ENCODE measurements at places on chromosomes 3 and 15.
A peak's percentile ranks its signal among the peaks of the same experiment; 100 is the strongest.

- DNase-seq, result no peak
These were observed 2.0 kb downstream of the HHATL start for GRCh38 chr3:42700366-42701288.

DNA sequence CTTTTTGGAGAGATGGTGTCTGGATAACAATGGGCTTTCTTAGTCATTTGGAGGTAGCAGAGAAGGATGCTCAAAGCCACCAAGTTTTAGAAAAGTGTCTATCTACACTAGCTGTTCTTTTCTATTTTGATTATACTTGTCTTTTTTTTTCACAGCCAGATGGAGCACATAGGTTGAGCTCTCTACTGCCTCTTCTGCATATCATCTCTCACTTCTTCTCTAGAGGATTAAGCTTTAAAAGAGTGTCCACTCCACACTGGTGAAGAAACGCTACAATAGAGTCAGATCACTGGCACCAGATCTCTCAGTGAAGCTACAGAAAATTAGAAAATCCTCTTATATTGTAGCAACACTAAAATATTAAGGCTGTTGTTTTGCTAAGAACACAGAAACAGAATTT, 145.3 kb upstream of the MBNL1 start:
- peak; percentile 24 for DNase-seq

DNA sequence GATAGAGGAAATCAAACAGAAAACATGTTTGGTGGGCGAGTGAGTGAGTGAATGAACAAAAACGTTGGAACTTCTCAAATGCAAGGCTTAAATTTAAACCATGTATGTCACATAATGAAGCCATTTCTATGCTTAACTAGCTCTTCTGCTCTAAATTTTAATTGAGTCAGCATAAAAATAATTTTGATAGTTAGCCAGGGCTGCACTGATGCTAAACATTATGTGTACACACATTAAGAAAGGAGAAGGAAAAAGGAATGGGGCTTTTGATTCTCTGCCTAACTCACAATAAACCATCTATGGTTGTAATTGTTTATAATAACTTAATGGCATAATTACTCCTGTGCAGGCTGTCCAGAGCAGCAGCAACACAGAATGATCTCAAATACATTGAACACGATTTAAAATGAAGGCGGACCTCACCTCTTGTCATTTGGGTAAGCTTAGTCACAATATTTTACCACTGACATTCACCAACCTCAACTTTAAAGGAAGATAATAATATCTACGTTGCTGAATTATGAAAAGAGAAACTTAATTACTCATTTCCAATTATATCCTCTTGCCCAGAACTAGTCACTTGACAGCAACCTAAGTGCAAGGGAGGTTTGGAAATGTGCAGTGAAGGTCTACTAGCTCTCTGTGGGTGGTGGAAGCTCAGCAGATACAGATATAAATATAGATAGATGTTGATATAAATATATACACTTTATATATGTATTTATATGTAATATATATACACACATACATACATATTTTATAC, 318.4 kb upstream of the TRIM42 start:
- no peak for DNase-seq

DNA sequence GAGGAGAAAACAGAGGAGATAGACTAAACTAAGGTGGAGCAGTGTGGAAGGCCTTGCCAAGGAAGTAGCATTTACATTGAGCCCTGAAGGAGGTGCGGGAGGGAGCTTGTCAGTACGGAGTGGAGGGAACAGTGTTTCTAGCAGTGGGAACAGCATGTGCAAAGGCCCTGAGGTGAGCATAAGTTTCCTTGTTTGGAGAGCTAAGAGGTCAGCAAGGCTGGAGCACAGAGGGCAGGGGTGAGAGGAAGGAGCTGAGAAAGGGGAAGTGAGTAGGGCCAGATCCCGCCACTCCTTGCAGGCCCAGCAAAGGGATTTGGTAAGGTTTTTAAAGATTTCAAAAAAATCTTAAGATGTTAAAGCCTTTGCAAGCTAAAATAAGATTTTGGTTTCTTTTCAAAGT, 70.1 kb downstream of the HMCES start:
- no peak for DNase-seq

DNA sequence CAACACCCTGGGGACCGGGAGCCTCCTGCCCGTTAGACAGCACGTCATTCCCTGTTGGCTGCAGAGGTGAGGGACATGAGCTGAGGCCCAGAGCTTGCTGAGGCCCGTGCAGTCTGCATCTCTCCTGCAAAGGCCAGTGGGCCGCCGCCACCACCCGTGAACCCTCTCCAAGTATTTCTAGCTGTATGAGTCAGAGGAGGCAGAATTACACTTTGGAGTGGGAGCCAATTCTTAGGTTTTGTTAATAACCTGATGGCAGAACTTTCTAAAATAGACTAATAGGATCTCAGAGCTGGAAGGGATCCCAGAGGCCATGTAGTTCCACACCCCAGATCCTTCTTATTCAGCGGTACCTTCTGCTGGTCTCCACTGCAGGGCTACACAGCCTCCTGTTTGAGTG, 335.2 kb upstream of the CTDSPL start:
- no peak for DNase-seq

- DNase-seq, result no peak
These were observed 3.3 kb upstream of the MTHFS start for GRCh38 chr15:79900087-79900486.

GRCh38 chr3:48700731-48701405, 15.2 kb upstream of the NCKIPSD start:
- no peak for DNase-seq

- no peak for DNase-seq
These were observed 215.3 kb downstream of the MEIS2 start for GRCh38 chr15:36884936-36885635.

DNA sequence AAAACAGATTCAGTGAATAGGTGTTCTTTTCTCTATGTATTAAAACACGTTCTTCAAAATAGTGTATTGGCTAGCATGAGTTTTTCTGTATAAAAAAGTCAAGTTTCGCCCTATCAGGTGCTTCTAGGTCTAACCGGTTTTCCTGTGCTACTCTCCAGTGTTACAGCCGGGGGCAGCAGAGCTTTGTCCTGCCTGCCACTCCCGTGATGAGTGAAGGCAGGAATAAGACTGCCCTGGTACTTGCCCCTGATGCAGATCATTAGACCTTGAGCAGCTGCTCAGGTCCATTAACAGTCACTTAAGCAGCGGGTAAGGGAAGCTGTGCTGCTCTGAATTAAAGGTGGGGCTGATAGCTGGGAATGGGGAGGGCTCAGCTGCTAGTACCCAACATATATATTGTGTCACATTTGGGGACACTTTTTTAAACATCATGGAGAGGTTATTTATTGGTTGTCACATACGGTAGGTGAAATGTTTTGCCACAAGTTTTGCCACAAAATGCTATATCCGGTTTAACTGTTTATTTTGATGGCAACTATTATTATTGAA, 1.3 kb upstream of the UNC13C start:
- peak; percentile 2 for DNase-seq

DNA sequence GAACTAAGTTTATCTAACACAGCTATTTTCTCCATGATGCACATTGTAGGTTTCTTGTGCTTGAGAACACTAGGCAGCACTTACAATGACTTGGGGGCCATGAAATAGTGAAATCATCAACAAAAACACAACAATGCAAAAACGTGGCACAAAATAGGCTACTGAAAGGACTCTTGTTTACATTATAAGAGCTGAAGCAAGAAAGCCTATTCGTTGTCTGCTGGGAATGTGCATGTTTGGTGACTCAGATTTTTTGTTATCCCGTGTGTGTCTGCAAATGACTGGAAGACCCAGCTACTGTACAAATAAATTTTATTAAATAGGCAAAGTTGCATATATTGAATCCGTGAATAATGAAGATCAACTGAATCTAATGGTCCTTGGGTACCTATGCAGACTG, 85.0 kb downstream of the TCF12 start:
- DNase-seq, result no peak

DNA sequence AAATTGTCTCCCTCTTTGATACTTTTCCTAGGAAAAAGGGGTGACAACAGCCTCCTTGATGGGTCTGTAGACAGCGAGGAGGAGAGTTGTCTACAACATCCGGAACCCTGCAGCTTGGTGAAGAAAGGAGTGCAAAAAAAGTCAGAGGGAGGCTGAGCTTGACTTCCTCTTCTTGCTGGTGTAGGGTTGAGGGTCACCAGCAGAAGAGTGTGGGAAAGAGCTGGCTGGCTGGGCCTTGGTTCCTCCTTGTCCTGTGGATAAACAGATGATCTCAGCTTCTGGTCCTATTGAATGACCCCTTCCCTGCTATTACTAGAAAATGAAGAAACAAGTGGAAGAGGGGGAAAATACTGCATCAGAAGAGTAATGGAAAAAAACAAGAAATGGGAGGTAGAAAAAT, 20.4 kb downstream of the SLC7A14 start:
- DNase-seq, result no peak

DNA sequence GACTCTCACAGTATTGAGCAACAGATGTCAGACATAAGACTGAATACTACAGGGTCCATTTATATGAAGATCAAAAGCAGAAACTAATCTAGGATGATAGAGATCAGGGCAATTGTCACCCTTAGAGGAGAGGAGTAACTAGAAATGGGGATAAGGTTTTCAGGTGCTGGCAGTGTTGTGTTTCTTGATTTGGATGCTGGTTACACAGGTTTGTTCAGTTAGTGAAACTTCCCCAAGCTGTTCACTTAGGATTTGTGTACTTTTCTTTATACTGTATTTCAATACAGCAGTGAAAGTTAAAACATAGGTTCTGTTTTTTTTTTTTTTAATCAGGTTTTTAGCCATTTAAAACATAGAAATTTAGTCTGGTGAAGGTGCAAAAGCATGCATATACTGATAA, 39.1 kb upstream of the CMTM7 start:
- DNase-seq, result no peak

GRCh38 chr3:198070871-198071270, 110.9 kb downstream of the LMLN start:
- DNase-seq, result no peak

DNA sequence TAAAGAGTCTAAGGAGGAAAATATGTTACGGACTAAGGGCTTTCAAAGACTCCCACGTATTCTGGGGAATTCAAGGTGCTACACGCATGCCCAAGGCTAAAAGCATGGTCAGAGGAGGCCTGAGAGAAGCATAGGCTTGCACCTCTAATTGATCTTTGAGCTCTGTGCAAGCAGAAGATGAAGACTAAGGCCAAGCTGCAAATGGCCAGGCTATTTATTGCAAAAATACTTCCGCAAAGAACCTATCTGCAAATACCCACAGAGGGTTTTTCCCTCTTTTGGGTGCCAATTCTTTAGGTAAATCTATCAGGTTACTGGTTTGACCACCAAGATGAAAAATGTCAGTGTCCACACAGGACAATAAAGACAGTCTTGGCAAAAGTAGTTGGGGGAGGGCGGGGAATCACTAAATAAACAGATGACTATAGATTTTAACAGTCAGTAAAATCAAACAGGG, 119.5 kb downstream of the STAG1 start:
- DNase-seq, result no peak

- DNase-seq, result no peak
These were observed 67.8 kb upstream of the SNTN start for GRCh38 chr3:63584681-63585080.

DNA sequence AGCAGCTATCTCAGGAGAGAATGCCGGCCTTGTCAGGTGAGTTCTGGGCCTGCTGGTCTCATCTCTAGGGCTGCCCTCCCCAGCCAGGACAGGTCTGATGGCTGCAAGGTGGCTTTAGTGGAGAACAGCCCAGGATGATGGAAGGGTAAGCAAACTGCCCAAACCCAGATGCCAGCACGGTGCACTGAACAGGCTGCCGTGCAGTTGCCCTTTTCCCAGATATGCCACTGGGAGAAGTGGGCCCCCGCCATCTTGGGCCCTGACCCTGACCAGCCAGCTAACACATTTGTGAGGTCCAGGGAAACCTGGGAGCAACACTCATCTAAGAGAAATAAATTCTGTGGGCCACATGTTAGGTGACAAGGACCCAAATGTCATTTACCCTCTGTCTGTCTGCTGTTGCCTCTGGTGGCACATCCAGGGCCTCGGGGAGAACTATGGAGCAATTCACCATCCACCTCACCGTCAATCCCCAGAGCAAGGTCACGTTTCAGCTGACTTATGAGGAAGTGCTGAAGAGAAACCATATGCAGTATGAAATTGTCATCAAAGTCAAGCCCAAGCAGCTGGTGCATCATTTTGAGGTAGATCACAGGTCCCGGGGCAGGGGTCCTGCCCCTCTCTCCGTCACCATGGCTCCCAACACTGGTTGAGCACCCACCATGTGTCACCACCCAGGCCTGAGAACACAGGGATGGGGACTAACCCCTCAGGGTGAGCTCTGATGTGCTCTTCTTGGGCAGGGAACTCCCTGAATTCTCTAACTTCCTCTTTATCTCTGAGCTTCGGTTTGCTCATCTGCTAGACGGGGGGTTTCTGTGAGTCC, 1.8 kb downstream of the ITIH1 start:
- DNase-seq, result peak; percentile 14
